Psoas muscle (tissue), 8 donors: ENCODE measurements at places on chromosomes 11 and 22. TPM values are rescaled to one million over a fixed set of nuclear protein-coding genes. Genes with fewer than 3 reads are reported as not detected.

GPR83 gene
- 0.40 TPM for total RNA-seq

CBLIF gene
- not detected for total RNA-seq

C11orf86 gene
- total RNA-seq: not detected

FAM181B gene
- 0.14 TPM for total RNA-seq

TRIM21 gene
- total RNA-seq: 3.4 TPM

B3GAT1 gene
- not detected for total RNA-seq

DNA sequence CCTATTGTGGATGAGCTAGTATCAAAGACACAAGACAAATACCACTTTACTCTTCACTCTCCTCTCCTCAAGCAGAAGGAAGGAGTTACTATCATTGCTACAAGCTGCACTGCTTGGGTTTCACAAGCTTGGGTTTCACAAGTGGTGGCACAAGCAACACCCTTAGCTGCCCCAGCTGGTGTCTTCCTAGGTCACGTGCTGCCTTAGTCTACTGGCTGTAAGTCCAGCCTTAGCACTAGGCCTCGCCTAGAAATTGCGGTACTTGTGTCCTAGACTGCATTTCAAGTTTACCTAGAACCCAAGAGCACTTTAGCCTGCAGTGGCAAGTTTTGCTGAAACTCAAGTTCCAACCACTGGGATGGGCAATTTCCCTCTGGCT is 86.6 kb downstream of the EHF start:
- H3K27ac ChIP-seq: no peak overlapping the region
- no peaks in the 10 kb centered on the region for H3K27me3 ChIP-seq
- no peak for DNase-seq

DNA sequence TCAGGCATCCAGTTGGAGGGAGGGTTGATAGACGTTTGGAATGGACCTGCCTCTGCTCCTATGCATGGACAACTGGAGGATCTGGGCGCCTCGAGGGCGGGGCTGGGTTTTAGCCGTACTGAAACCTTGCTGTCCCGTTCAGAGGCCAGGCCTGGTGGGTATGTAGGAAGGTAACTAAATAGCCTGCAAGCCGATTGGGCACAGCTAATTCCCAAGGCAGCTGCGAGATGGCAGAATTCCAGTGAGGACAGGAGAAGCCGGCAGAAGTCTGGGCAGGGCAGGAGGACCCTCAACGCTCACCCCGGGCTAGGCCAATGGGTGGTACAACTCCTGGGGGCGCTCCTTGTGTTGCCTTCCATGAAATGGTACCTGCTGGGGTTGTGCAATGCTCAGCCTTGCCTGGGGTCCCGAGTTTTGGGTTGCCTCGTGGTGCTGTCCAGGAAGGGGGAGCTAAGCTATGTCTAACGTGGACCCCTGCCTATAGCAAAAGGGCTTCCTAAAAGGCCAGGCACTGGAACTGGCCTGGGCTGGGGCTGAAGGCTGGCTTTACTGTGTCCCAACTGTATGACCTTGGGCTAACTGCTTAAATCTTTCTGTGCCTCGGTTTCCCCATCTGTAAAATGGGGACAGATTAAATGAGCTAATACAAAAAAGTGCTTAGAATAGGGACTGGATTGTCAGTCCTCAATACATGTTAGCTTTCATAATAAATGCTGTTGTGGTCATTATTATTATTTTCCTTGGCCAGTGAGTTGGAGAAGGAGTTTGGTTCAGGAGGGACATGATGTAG is 30.1 kb upstream of the CD82 start:
- no peaks in the 10 kb centered on the region for H3K4me1 ChIP-seq
- no peak overlapping the region for H3K4me3 ChIP-seq
- H3K36me3 ChIP-seq: no peaks in the 10 kb centered on the region
- H3K27me3 ChIP-seq: peaks cover 3% of the 10 kb centered on the region
- no peak overlapping the region for H3K27ac ChIP-seq

- no peak overlapping the region for H3K27ac ChIP-seq
- no peaks in the 10 kb centered on the region for H3K36me3 ChIP-seq
- no peaks in the 10 kb centered on the region for H3K4me1 ChIP-seq
- no peak for DNase-seq
- H3K4me3 ChIP-seq: no peak overlapping the region
- no peaks in the 10 kb centered on the region for H3K27me3 ChIP-seq
These were observed 1430.1 kb downstream of the LRRC4C start for GRCh38 chr11:40029391-40029790.

DNA sequence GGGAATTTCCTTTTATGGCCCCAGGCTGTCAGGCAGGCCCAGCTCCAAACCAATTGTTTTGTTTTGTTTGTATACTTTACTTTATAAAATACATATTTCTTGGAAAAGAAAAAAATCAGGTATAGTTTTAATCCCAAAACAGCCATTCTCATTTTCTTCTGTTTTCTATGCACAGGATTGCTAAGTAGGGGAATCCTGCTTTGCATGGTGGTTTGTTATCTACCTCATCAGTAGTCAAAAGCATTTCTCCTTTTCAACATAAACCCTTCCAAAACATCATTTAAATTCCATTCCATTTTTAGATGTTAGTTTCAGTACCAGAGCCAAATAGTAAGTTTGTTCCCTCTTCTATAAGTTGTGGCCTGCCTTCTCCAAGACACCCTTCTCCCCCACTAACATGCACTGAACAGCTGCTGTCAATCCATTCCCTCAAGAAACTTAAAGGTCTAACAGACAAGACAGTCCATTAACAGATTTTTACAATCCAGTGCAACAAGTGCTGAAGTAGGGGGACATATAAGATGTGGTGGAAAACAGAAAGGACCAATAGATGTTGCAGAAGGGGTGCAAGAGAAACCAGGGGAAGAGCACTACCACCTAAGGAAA is 3.7 kb downstream of the ILK start:
- H3K4me1 ChIP-seq: peaks cover 52% of the 10 kb centered on the region
- H3K4me3 ChIP-seq: peak overlapping the region; percentile 75
- peak overlapping the region; percentile 100 for H3K27ac ChIP-seq
- DNase-seq: no peak

DNA sequence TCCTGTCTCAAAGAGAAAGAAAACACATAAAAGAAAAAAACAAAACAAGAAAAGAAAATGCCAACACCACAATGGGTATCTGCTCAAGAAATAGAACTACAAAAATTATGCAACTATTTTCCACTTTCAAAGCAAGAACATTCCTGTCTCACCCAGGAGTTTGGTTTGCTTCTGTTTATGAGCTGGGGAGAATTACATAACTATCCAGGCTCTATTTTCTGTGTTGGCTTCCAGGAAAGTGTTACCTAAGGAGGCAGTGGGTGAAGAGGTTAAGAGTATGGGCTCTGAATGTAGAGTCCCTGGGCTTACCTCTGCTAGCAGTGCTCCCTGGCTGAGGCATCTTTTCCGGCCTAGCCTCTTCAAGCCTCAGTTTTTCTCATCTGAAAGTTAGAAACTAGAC is 426.7 kb downstream of the MIAT start:
- no peaks in the 10 kb centered on the region for H3K4me1 ChIP-seq
- H3K36me3 ChIP-seq: no peaks in the 10 kb centered on the region
- H3K27ac ChIP-seq: no peak overlapping the region
- H3K4me3 ChIP-seq: no peak overlapping the region
- peaks cover 3% of the 10 kb centered on the region for H3K27me3 ChIP-seq

GRCh38 chr22:48106715-48107259 is 1344.3 kb downstream of the TBC1D22A start:
- no peak overlapping the region for H3K27ac ChIP-seq
- DNase-seq: no peak
- H3K4me3 ChIP-seq: no peak overlapping the region
- H3K27me3 ChIP-seq: peaks cover 7% of the 10 kb centered on the region

GRCh38 chr11:81237139-81237538 is 1496.5 kb downstream of the FAM181B start:
- H3K4me1 ChIP-seq: no peaks in the 10 kb centered on the region
- H3K36me3 ChIP-seq: no peaks in the 10 kb centered on the region
- no peak overlapping the region for H3K27ac ChIP-seq
- H3K27me3 ChIP-seq: no peaks in the 10 kb centered on the region

GRCh38 chr22:50465066-50465930 is 9.5 kb downstream of the SBF1 start:
- no peaks in the 10 kb centered on the region for H3K27me3 ChIP-seq
- no peak for DNase-seq
- peaks cover 74% of the 10 kb centered on the region for H3K36me3 ChIP-seq
- H3K4me1 ChIP-seq: peaks cover 14% of the 10 kb centered on the region
- H3K4me3 ChIP-seq: no peak overlapping the region

DNA sequence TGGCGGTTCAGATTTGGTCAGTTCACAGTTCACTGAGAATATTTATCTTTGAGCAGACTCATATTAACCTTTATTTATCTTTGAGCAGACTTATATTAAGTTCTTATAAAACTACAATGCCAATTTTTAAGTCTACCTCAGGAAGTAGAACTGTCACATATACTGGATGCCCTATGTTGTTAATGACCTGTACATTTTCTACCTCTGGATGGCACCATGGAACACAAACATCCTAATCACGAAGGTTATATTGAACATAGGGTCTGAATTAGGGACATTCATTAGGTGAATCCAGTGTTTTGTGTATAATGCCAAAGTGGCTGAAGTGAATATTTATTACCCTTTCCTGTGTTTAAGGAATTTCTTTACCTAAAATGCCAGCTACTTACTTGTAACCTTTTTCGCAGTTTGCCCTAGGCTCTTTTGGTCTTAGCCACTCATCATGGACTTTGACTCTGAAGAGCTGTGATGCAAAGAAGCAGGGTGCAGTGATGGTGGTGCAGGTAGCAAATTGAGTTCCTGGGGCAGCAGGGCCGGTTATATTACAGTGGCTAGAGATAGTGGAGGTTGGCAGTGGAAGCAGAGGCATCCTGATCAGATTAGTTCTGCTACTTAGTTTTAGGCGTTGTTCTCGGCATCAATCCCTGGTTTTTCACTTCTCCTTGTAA is 71.8 kb downstream of the STIM1 start:
- peaks cover 60% of the 10 kb centered on the region for H3K4me1 ChIP-seq
- H3K27me3 ChIP-seq: no peaks in the 10 kb centered on the region
- H3K4me3 ChIP-seq: no peak overlapping the region
- peak overlapping the region; percentile 85 for H3K27ac ChIP-seq
- no peaks in the 10 kb centered on the region for H3K36me3 ChIP-seq
- no peak for DNase-seq

GRCh38 chr11:13111813-13112130 is 102.7 kb downstream of the RASSF10 start:
- H3K36me3 ChIP-seq: no peaks in the 10 kb centered on the region
- no peak overlapping the region for H3K4me3 ChIP-seq
- no peak overlapping the region for H3K27ac ChIP-seq
- H3K27me3 ChIP-seq: no peaks in the 10 kb centered on the region
- no peaks in the 10 kb centered on the region for H3K4me1 ChIP-seq

DNA sequence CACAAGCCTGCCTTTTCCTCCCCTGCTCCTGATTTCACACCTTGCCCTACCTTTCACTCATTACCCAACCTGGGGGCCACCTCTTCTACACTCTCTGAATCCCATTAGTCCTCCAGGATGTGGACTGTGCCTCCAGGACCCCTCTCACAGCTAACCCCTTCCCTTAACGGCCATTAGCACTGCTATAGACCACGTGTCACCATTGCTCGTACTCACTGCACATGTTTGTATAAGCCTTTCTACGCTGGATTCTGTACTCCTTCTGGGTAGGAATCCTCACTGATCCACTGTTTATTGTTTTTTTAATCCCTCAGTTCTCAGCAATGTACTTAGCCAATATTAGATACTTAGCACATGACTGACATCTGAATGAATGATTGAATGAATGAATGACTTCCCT is 40.9 kb downstream of the KIRREL3 start:
- no peaks in the 10 kb centered on the region for H3K27me3 ChIP-seq
- H3K36me3 ChIP-seq: no peaks in the 10 kb centered on the region

DNA sequence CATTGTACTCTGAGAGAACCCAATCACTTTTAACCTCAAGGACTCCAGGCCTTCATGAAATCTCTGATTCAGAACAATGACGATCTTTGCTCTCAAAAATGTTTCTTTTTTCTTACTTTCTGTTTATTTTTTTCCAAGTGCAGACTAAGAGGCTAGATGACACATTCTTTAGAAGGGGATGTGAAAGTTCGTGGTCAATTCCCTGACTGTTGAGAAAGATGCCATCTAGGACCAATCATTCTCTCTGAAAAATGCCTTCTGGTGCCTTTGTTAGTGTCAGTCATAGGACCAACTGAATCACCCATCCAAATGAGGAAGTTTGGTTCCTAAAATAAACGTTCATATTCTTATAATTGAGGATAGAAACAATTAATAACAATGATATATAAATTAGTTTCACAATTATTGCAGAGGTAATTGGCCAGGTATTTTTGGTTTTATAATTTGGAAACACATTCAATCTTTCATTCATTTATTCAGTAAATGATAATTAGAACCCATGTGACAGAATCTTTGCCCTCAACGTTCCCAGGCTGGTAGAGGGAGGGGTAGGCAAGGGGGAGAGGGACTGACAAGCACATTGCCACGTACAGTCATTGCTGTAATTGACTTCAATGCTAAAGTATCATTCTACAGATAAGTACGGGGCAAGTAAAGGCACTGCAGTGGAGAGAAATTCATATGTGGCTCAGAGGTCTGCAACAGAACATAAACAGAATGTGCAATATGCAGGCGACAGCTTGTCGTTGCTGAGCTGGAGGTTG is 333.4 kb upstream of the MPPED2 start:
- DNase-seq: no peak
- H3K4me3 ChIP-seq: no peak overlapping the region
- no peaks in the 10 kb centered on the region for H3K4me1 ChIP-seq
- no peaks in the 10 kb centered on the region for H3K36me3 ChIP-seq

DNA sequence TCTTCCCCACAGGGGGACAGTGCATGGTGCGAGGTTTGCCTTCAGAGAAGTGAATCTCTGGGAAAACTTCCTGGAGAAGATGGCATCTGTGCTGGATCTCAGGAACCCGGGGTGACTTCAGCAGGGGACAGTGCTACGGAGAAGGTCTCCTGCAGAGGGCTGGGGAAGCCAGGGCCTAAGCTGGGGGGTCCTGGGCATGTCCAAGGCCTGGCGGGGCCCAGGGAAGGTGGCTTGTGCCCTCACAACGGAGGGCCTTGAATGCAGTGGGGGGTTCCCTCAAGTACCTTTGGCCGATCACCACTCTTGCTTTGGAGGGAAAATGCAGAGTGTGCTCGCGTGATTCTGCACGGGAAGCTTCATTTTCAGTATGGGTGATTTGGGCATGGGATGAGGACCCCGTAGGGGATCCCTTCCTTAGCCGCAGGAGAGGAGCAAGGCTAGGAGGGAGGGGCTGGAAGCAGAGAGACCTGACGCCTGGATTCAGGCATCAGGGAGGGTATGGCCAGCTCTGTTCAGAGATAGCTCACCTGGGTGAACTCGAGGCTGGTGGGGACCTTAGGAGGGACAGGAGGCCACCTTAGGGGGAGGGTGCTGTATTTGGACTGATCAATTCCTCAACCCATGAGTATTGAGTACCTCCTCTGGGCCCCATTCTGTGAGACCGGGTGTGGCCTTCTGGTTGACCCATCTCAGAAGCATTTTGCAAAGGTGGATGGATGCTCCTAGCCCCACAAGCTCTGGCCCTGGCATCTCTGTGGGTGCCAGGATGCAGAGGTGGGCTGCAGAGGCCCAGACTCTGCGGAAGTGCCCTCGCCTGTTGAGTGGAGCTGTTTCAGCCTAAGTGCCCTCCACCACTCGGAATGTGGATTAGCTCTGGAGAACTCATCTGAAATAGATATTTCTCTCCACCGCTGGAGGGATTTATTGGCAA is 529.4 kb downstream of the TBC1D22A start:
- H3K27ac ChIP-seq: no peak overlapping the region
- H3K36me3 ChIP-seq: no peaks in the 10 kb centered on the region
- H3K27me3 ChIP-seq: no peaks in the 10 kb centered on the region
- H3K4me1 ChIP-seq: no peaks in the 10 kb centered on the region
- no peak overlapping the region for H3K4me3 ChIP-seq
- peak; percentile 20 for DNase-seq
